ENCODE measurements at places on chromosomes 11 and 22.

- H3K4me1 ChIP-seq: no peaks in the 10 kb centered on the region
- H3K27ac ChIP-seq: no peak overlapping the region
- H3K36me3 ChIP-seq: no peaks in the 10 kb centered on the region
- DNase-seq: no peak
- no peak overlapping the region for H3K4me3 ChIP-seq
- no peaks in the 10 kb centered on the region for H3K27me3 ChIP-seq
These were observed 264.7 kb upstream of the CCDC179 start for GRCh38 chr11:23124996-23125395.

GRCh38 chr22:50200461-50201190 is at the start of gene SELENOO:
SELENOO (plus strand) TSS chr22:50201011; CDS start chr22:50201037, 26 bp downstream.
- peaks cover 14% of the 10 kb centered on the region for H3K4me1 ChIP-seq
- H3K4me3 ChIP-seq: peak within 1 kb of the TSS; percentile 76
- H3K27ac ChIP-seq: peak within 1 kb of the TSS; percentile 74
- peak; percentile 96 for DNase-seq
- H3K27me3 ChIP-seq: no peaks in the 10 kb centered on the region

- no peaks in the 10 kb centered on the region for H3K4me1 ChIP-seq
- no peak overlapping the region for H3K4me3 ChIP-seq
- no peak for DNase-seq
- H3K27ac ChIP-seq: no peak overlapping the region
- no peaks in the 10 kb centered on the region for H3K36me3 ChIP-seq
These were observed 29.2 kb upstream of the PGM2L1 start for GRCh38 chr11:74427384-74427886.

GRCh38 chr11:125435461-125436238 is 60.4 kb downstream of the FEZ1 start:
- H3K4me3 ChIP-seq: no peak overlapping the region
- H3K4me1 ChIP-seq: no peaks in the 10 kb centered on the region
- no peak overlapping the region for H3K27ac ChIP-seq
- no peaks in the 10 kb centered on the region for H3K36me3 ChIP-seq

DNA sequence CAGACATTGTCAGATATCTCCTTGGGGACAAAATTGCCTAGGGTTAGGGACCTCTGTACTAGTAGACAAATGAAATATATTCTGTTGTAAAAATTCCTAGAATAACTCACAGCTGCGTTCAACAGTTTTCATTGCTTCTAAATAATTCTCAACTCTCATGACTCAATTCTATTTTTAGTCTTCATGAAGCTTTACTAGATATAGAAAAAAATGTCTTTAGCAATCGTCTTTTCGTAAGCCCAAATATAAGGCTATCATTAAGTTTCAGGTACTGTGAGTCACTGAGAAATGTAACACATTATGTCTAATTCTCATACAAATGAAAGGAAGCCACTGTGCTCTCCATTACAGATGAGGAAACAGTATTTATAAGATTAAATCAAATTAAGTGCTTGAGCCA is 6.4 kb downstream of the MMP12 start:
- no peak overlapping the region for H3K27ac ChIP-seq
- no peaks in the 10 kb centered on the region for H3K4me1 ChIP-seq
- H3K27me3 ChIP-seq: no peaks in the 10 kb centered on the region
- no peaks in the 10 kb centered on the region for H3K36me3 ChIP-seq
- H3K4me3 ChIP-seq: no peak overlapping the region

DNA sequence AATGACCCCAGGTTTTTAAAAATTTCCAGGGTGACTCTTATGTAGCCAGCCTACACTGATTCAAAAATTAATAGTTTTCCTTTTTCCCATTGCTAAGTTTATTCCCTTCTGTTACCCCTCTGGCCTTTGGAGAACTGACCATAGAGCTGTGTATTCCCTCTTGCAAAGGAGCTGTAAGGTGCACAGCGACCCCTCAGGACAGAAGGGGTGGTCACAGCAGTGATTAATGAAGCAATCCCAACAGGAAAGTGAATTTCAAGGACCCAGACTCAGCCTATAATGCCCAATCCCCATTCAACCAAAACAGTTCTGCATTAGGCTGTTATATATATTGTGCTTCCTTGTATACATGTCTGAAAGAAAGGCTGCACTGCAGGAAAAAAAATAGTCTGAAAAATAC is 147.1 kb downstream of the WT1 start:
- H3K4me1 ChIP-seq: no peaks in the 10 kb centered on the region
- H3K27me3 ChIP-seq: no peaks in the 10 kb centered on the region
- H3K36me3 ChIP-seq: no peaks in the 10 kb centered on the region
- H3K4me3 ChIP-seq: no peak overlapping the region

- H3K4me1 ChIP-seq: peaks cover 14% of the 10 kb centered on the region
- no peak for DNase-seq
- peaks cover 27% of the 10 kb centered on the region for H3K36me3 ChIP-seq
- no peak overlapping the region for H3K27ac ChIP-seq
These were observed 1.6 kb upstream of the KAT5 start for GRCh38 chr11:65710421-65710820.

DNA sequence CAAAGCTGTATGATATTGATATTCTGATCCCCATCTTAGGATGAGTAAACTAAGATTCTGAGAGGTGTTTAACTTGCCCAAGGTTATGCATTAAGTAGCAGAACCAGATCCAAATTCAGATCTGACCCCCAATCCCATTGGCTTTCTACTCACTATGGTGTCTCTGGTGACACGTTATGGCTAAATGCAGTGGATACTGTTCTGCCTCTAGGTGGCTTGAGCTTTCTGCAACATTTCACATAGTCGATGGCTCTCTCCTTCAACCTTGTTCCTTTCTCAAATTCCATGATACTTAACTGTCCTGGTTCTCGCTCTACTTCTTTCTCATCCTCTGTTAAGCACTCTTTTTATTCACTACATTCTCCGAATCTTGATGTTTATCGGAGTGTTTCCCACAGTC is 9.4 kb downstream of the C11orf97 start:
- H3K27me3 ChIP-seq: no peaks in the 10 kb centered on the region
- H3K4me3 ChIP-seq: no peak overlapping the region
- no peaks in the 10 kb centered on the region for H3K4me1 ChIP-seq
- no peak for DNase-seq

- H3K36me3 ChIP-seq: no peaks in the 10 kb centered on the region
- H3K4me3 ChIP-seq: no peak overlapping the region
- DNase-seq: no peak
These were observed 82.7 kb downstream of the CADM1 start for GRCh38 chr11:115421352-115421991.

- no peaks in the 10 kb centered on the region for H3K27me3 ChIP-seq
- H3K4me1 ChIP-seq: no peaks in the 10 kb centered on the region
- no peak overlapping the region for H3K27ac ChIP-seq
These were observed 84.6 kb upstream of the PARVA start for GRCh38 chr11:12292766-12293165.

DNA sequence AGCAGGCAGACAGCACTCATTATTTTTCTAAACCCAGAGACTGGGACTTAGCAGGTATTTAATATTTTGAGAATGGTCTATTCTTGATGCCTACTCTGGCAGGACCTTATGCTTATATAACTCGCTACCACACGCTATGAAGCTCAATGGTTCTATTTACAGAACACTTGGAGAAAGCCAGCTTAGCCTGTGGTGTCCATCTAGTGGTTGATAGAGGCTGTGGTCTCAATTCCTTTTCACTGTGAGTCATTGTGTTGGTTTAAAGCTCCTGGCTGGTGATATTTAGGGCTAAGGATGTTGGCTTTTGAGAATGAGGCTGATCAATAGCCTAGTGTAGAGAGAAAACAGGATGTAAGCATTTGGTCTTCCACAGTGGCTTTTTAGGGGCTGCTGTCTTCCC is 206.4 kb downstream of the DBX1 start:
- H3K4me3 ChIP-seq: no peak overlapping the region
- H3K4me1 ChIP-seq: peaks cover 19% of the 10 kb centered on the region
- H3K27me3 ChIP-seq: no peaks in the 10 kb centered on the region
- H3K36me3 ChIP-seq: peaks cover 10% of the 10 kb centered on the region

DNA sequence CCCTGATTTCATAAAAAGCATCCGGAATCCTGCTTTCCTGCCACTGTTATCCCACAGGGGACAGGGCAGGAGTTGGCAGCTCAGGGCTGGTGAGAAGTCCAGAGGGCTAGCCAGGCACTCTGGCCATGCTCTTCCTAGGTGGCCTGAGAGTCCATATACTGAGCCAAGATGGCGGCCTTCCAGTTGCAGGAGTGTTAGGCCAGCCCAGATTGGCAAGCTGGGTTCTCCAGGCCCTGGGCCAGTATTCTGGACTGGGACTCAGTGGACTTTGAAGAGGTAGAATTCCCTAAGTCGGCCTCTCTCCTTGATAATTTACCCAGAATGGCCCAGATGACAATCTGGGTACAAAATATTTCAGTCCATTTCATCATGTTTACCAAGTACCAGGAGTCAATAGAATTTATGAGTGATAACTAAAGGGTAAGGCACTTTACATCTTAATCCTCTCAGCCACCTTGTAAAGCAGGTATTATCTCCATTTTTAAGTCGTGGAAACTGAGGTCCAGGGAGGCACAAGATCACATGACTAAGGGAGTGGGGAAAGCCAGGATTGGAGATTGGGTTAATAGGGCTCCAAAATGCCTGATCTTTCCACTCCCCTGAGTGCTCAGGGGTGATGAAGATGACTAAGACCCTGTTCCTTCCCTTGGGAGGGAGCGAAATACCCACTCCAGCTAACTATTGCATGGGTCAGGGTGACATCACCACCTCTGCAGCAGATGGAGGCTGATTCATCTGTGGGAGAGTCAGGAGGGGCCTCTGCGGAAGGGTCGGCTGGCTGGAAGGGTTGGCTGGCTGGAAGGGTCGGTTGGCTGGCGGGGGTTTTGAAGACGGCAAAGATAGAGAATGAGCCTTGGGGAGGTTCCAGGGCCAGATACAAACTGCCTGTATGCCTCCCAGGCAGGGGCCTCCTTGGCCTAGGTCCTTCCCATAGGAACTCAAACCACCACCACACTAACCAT is 1.2 kb upstream of the MICALL1 start:
- H3K4me1 ChIP-seq: peaks cover 15% of the 10 kb centered on the region
- no peaks in the 10 kb centered on the region for H3K27me3 ChIP-seq
- H3K27ac ChIP-seq: peak overlapping the region; percentile 66

GRCh38 chr11:43649501-43649900 is 31.0 kb upstream of the HSD17B12 start:
- no peak for DNase-seq
- peaks cover 8% of the 10 kb centered on the region for H3K4me1 ChIP-seq
- H3K27me3 ChIP-seq: no peaks in the 10 kb centered on the region
- H3K36me3 ChIP-seq: no peaks in the 10 kb centered on the region
- no peak overlapping the region for H3K4me3 ChIP-seq

DNA sequence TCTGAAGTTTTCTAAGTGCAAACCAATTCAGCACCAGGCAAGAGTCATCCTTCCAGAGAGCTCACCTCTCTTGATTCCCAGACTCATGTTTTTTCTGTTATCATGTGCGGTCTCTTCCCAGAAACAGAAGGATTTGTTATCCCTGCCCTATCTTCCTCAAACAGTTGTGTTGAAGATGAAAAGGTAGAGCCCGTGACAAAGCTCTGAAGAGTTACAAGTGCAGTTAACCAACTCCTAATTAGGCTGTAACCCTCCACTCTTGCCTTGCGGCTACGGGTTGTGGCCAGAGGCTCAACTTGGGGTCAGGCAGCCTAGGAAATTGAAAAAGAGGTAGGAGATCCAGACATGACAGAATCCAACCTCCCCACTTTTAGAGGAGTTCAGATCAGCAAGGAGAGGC is 76.2 kb upstream of the CADM1 start:
- H3K36me3 ChIP-seq: no peaks in the 10 kb centered on the region
- no peak overlapping the region for H3K4me3 ChIP-seq
- H3K27me3 ChIP-seq: no peaks in the 10 kb centered on the region

- no peak for DNase-seq
- no peak overlapping the region for H3K27ac ChIP-seq
- peaks cover 7% of the 10 kb centered on the region for H3K4me1 ChIP-seq
- H3K27me3 ChIP-seq: no peaks in the 10 kb centered on the region
- H3K4me3 ChIP-seq: no peak overlapping the region
These were observed 82.4 kb downstream of the MYEOV start for GRCh38 chr11:69376155-69377028.

DNA sequence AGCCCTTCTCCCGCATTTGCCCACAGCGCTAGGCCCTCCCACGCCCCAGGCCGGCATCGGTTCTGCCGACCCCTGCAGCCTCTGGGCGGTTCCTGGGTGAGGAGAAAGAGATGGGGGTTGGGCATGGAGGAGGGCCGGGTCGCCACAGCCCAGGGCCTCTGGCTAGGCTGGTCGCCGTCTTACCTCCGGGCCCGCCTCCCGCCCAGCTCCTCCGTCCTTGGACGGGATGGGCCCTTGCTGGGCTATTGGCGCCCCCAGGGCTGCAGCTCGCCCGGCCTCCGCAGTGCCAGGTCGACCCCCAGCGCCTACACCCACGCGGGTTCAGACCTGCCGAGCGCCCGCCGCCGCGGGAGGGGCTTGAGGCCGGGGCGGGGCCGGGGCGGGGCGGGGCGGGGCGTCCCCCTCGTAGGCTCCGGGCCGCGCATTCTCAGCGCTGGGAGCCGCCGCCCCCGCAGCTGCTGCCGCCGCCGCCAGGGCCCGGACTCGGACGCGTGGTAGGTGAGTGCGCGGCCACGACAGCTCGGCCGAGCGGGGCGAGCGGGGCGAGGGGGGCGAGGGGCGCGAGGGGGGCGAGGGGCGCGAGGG is at the start of gene CD151:
TSS of gene CD151 (plus strand) at position 424 of the 585 bp plus-strand sequence. CDS start 3,118 bp downstream, outside the sequence.
- H3K27ac ChIP-seq: peak within 1 kb of the TSS; percentile 82
- H3K36me3 ChIP-seq: peaks cover 18% of the 10 kb centered on the region
- H3K27me3 ChIP-seq: peaks cover 9% of the 10 kb centered on the region
- peak within 1 kb of the TSS; percentile 83 for H3K4me3 ChIP-seq

- no peaks in the 10 kb centered on the region for H3K27me3 ChIP-seq
- H3K4me3 ChIP-seq: no peak overlapping the region
These were observed 4.3 kb upstream of the DGCR6L start for GRCh38 chr22:20324139-20324516.

DNA sequence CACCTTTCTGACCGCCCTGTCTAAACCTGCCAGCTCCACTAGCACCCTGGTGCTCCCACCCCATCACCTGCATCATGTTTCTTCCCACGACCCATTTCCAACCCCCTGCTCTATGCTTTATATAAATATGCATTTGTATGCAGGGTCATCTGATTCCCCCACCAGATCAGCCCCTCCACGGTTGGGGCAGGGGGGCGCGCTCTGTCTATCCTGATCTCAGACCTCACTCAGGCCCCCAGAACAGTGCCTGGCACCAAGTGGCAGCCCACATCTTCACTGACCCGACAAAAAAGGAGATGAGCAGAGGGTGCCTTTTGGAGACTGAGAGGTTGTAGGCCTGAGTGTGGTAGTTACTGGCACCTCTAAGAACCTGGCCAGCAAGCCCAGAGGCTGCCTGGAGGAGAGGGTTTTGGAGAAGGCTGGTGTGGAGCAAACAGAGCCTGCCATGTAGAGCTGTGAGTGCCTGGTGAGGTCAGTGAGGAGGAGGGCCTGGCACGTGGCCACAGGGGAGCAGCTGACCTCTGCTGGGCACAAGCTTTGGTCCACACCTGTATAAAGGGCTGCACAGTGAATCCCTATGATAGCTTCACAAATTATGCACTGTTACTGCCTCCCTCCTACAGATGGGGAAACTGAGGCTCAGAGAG is 86.3 kb upstream of the RTL6 start:
- H3K27ac ChIP-seq: no peak overlapping the region
- no peak overlapping the region for H3K4me3 ChIP-seq
- peak; percentile 54 for DNase-seq
- no peaks in the 10 kb centered on the region for H3K36me3 ChIP-seq
- peaks cover 12% of the 10 kb centered on the region for H3K27me3 ChIP-seq

GRCh38 chr22:39706376-39707140 is 136.0 kb downstream of the CACNA1I start:
- H3K4me3 ChIP-seq: no peak overlapping the region
- H3K27ac ChIP-seq: no peak overlapping the region
- DNase-seq: no peak
- H3K4me1 ChIP-seq: no peaks in the 10 kb centered on the region
